A549 (cell line): ENCODE measurements at places on chromosomes 1 and 21. TPM values are rescaled to one million over a fixed set of nuclear protein-coding genes. Genes with fewer than 3 reads are reported as not detected.

The ZNF678 gene
- polyA plus RNA-seq, result 2.9 to 3.5 TPM (median 3.2 TPM) in 3 replicates

The CD53 gene
- polyA plus RNA-seq, result not detected in 3 replicates

The OR2T33 gene
- polyA plus RNA-seq, result not detected in 3 replicates

The TUFT1 gene
- polyA plus RNA-seq, result 21.1 to 31.1 TPM (median 26.7 TPM) in 3 replicates

The IGSF5 gene
- not detected in 3 replicates for polyA plus RNA-seq

The TFF1 gene
- polyA plus RNA-seq, result 0.64 to 1.4 TPM (median 1.0 TPM) in 3 replicates
